Thymus (tissue), 14 donors: ENCODE measurements at places on chromosomes 1 and 21. TPM values are rescaled to one million over a fixed set of nuclear protein-coding genes. Genes with fewer than 3 reads are reported as not detected.

ISG15 gene
- 338 TPM for total RNA-seq

RYR2 gene
- total RNA-seq, result 0.38 TPM

CHRM3 gene
- total RNA-seq, result 0.42 TPM

NES gene
- 3.7 TPM for total RNA-seq

TMEM200B gene
- total RNA-seq, result 0.57 TPM

SLC9C2 gene
- total RNA-seq, result 0.09 TPM

VHLL gene
- not detected for total RNA-seq

C1orf94 gene
- total RNA-seq, result not detected

TTC22 gene
- 3.0 TPM for total RNA-seq
